ENCODE measurements at places on chromosomes 3 and 15.

GRCh38 chr3:52088445-52089367 lies 32.3 kb upstream of the DUSP7 start:
- DNase-seq, result no peak

DNA sequence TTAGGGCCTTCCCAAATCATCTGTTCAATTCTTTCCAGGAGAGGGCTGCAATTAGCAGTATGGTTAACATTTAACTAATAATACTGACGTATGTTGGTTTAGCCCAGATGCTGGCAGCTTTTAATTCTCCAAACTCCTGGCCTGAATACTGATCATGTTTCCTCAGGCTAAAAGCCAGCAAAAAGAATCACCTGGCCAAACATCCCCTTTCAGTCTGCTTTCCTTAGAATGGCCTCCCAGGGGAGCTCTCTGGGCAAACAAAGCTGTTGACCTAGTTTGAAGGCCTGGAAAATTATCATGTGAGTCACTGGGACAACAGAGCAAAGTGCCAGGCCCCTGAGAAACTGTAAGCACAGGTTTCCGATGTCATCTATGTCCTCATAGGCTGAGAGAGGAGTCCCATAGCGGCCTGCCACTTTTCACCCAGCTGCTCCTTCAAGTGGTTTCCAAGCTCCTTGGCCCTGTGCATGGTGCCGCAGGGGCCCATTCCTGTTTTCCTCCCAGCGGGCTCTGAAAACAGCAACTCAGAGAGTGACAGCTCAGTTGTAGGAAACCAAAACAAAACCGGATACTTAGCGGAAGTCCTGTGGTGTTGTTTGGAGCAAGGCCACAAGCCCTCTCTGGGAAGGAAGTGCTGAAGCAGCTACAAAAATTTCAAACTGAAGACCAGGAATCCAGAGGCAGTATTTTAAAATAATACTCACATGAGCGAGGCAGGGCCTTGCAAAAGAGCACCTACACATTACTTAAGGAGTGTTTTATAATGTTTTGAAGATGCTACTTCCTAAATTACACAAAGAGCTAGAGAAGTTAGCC lies 36.5 kb upstream of the RAB11A start:
- DNase-seq, result peak; percentile 51

GRCh38 chr3:47573190-47574172 lies 5.2 kb downstream of the CSPG5 start:
- DNase-seq, result no peak

DNA sequence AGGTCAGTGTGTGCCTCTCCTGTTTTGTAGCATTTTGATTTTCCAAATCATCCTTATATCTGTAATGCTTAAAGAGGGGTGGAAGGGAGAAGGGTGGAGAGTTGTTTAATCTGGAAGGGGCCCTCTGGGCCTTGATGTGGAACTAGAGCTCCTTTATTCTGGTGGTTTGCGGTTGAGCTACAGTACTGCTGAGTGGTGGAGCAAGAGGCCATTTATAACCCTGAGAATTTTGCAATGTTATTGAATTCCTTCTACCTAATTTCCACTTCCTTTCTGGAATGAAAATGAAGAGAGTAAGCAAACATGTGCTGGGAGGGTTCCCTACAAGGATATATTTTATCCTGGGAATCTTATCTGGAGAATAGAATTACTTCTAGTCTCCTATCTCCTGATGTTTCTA lies 35.3 kb upstream of the TUBGCP5 start:
- DNase-seq, result no peak

DNA sequence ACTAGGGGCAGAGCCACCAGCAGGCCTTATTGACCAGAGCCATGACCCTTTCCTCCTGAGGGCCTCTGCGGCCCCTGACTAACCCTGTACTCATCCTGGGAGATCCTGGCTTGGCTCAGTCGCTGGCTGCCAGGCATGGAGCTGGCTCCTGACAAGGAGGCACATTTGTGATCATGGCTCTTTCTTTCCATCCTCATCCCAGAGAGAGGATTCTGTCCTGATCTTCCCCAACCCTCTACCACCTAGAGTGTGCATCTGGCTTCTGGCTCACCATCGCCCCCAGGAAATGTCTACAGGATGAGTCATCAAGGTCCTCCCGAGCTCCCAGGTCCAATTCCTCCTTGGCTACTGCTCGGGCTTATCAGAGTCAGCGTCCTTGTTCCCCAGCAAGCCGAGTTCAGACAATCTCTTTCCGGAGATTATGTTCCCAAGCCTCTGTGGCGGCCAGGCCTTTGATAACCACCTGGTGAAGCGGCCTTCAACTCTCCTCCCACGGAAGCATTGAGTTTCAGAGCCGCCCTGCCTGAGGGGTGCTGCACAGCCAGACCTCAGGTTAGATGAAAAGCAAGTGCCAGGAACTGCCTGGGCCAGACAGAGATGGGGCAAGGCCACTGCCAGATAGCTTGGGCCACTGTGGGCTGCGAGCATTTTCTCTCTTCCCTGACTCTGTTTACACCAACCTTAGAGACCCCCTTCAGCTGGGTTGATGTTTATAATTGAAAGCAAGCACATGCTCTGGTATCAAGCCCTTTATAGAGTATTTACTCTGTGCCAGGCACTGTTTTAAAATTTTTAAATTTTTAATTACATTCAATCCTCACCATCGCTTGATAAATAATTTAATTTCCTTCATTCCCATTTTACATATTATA lies 44.3 kb upstream of the MRPS22 start:
- no peak for DNase-seq

- DNase-seq, result no peak
These were observed 12.1 kb downstream of the OSBPL10 start for GRCh38 chr3:31968927-31969418.

- no peak for DNase-seq
These were observed 28.6 kb downstream of the TRAK1 start for GRCh38 chr3:42119561-42120355.

DNA sequence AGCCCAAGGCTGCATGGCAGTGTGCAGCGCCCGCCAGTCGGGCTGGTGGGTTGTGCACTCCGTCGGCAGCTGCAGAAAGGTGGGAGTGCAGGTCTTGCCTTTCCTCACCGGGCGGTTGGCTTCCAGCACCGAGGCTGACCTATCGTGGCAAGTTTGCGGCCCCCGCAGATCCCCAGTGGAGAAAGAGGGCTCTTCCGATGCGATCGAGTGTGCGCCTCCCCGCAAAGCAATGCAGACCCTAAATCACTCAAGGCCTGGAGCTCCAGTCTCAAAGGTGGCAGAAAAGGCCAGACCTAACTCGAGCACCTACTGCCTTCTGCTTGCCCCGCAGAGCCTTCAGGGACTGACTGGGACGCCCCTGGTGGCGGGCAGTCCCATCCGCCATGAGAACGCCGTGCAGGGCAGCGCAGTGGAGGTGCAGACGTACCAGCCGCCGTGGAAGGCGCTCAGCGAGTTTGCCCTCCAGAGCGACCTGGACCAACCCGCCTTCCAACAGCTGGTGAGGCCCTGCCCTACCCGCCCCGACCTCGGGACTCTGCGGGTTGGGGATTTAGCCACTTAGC lies 4.3 kb downstream of the ISL2 start:
- peak; percentile 58 for DNase-seq

GRCh38 chr3:278300-279064 lies 81.9 kb downstream of the CHL1 start:
- DNase-seq, result no peak

- DNase-seq, result no peak
These were observed 1.2 kb downstream of the MKRN3 start for GRCh38 chr15:23566651-23567050.

DNA sequence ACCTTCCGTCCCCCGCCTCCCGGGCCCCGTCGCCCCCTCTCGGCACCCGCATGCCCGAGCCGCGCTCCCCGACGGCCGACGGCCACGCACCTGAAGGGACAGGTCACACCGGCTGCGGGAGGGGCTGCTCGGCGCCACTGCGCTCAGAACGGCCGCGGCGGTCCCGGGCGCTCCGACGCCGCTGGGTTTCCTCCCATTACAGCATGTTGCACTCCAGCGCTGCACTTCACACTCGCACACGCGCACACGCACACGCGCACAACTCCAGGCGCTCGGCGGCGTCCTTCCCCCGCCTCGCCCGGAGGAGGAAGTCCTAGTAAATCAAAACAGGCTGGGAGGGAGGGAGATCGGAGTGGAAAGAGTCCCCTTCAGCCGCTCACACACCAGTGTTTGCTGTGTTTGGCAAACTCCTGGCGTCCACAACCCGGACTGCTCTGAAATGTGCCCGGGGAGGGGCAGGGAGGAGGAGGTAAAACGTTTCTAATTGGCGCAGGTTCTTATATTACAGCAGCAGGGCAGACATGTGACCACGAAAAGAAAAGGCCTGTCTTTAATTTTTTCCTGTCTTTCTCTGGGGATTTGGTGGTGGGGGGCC lies 76.7 kb upstream of the VGLL4 start:
- peak; percentile 62 for DNase-seq

DNA sequence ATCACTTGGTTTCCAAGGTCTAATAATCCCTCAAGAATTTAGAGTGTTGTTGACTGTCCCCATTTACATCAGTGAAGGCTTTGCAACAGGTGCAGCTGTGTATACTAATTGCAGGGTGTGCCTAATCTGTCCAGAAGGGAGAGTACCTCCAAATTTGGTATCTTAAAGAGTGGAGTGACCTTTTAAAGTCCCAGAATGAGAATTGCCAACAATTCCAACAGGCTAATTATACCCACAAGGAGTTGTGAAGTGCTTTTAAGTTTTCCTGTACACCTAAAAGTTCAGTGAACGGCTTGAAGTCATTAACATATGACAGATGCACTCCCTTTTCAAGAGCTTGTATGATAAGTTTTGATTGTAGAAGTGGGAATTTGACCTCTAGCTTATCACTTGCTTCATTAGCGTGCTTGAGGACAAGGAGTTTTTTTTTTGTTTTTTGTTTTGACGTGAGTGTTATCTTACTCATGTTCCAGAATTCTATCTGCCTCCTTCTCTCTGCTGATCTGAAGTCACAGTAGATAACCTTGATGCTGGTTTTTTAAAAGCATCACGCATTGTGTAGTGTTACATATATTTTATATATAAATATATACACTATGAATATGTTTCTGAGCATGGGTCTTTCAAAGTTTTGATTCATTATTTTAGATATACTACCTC lies 26.3 kb downstream of the CDIN1 start:
- DNase-seq, result no peak

- DNase-seq, result no peak
These were observed 1.6 kb upstream of the SORD start for GRCh38 chr15:45021348-45021747.

- no peak for DNase-seq
These were observed 62.2 kb downstream of the WDR76 start for GRCh38 chr15:43889042-43889441.

- no peak for DNase-seq
These were observed 9.4 kb downstream of the CILP start for GRCh38 chr15:65201918-65202317.

- DNase-seq, result no peak
These were observed 184.6 kb upstream of the CMC1 start for GRCh38 chr3:28056806-28057205.

DNA sequence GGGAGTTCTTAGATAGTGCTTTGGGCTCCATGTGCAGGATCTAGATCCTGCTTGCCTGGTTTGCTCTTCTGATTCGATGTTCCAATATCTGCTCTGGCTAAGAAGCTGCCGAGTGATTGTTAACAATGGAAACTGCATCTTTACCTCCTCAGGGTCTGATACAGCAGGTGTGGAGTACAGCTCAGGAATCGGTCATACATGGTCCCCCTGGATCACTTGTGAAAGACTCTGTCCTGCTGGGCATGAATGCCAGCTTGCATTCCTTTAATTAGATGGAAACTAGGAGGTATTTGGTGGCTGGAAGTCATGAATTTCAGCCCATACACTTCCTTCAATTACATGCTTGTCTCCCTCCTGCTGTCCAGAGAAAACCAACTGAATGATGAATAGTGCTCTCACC lies 95.3 kb downstream of the CHRNA7 start:
- DNase-seq, result no peak

DNA sequence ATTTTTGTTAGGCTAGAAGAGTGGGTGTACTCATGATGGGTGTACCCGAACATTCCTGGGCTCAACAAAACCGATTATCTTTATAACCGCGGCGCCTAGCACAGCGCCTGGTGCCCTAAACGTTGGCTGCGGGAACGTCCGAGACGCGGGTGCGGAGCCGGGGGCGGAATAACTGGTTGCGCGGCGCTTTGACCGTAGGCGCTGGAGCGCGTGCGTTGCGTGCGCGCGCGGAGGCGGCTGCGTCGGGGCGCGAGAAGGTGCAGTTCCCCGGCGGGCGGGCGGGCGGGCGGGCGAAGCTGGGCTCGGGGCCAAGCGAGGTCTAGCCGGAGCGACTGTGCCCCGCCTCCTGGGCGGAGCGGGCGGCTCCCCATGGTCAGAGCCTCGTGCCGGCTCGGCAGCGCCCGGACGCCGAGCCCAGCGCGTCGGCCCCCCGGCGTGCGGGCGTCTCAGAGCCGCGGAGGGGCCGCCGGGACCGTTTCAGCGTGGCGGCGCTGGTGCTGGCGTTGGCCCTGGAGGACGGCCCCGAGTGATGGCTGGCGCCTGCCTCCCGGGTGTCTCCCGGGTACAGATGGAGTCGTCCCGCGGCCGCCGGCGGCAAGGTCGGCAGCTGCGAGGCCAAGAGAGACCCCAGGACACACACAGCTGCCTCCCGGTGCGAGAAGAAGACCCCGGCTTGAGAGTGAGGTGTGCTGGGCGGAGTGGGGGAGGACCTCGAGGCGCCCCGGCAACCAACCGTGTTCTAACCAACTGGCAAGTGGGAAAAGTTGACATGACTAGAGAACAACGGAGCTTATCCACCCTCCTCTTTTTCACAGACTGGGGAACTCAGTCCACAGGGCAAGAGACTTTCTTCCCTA lies at the start of gene PLAAT1:
Gene PLAAT1 (plus strand): TSS at position 373 of the 857 bp plus-strand sequence. CDS start 14,429 bp downstream, outside the sequence.
- DNase-seq, result no peak

DNA sequence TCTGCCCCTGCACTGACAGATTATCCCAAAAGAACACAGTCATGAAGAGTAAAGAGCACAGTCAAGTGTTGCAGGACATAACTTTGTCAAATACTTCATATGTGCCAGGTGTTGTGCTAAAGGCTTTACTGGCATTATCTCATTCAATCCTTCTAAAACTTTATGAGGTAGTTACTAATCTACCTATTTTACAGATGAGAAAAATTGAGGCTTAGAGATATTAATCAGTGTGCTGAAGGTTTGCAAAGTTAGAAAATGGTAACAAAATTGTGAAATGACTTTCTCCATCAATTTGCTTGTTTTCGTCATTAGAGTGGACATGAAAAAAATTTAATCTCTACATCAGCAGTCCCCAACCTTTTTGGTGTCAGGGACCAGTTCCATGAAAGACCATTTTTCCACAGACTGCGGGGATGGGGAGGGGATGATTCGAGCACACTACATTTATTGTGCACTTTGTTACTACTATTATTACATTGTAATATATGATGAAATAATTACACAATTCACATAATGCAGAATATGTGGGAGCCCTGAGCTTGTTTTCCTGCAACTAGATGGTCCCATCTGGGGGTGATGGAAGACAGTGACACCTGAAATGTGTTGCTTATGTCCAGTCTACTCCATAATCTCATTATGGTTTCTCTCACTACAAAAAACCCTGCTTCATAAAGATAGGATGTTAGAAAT lies 8.6 kb upstream of the CAPN7 start:
- no peak for DNase-seq

DNA sequence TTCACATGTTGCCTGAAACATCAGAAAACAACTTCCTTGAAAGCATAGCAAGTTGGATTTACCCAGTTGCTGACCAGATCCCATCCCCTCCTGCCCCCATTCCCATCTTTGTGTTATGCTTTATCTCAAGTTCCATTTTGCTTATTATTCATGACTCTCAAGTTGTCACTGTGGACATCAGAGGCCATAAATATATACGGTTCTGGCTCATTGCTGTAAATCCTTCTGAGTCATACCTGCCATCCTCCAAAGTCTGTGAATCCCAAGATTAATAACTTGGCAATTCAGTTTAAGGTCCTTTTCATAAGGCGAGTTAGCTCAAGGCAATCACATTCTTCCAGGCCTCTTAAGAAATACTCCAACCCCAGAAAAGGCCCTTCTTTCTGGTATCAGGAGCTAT lies 126.2 kb upstream of the C2CD4B start:
- DNase-seq, result no peak

Measured in activated naive CD4-positive, alpha-beta T cell treated with Interleukin-2 at 50 U/mL for 16 hours (primary cell).